ENCODE measurements at places on chromosomes 3 and 15. TPM values are rescaled to one million over a fixed set of nuclear protein-coding genes. Genes with fewer than 3 reads are reported as not detected.

The UBE2E2 gene
- 6.5 TPM for total RNA-seq

The SCN11A gene
- not detected for total RNA-seq

The GABRR3 gene
- not detected for total RNA-seq

The ARL6 gene
- 1.8 TPM for total RNA-seq

The CCDC39 gene
- 0.72 TPM for total RNA-seq

The WDR93 gene
- not detected for total RNA-seq

The UROC1 gene
- total RNA-seq, result not detected

The BFSP2 gene
- total RNA-seq, result not detected

The SMCO1 gene
- total RNA-seq, result not detected

The ECE2 gene
- total RNA-seq, result 2.9 TPM

The CLDN18 gene
- total RNA-seq, result 1.4 TPM

The PIK3CB gene
- 11.6 TPM for total RNA-seq

GRCh38 chr3:10015461-10015904 is 10.8 kb upstream of the FANCD2 start:
- DNase-seq, result peak; percentile 90

GRCh38 chr15:57356636-57357035 is 19.7 kb upstream of the CGNL1 start:
- DNase-seq, result no peak

- peak; percentile 40 for DNase-seq
Measured at GRCh38 chr15:71548401-71548807, 261.9 kb upstream of the NR2E3 start.

DNA sequence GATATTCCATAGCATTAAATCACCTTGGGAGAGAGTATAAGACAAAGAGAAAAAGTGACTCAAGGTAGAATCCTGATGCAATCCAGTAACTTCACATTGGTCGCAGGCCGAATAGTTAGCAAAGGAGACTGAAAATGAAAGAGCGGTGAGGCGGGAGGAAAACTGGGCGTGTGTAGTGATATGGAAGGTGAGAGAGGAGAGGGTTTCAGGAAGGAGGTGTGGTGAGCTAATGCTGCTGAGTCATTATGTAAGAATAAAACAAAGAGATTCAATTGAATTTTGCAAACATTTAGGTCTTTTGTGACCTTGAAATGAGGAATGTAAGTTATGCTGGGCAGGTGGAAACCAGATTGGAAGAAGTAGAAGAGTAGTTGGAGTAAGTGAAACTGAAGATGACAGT is 235.3 kb downstream of the C3orf38 start:
- no peak for DNase-seq

DNA sequence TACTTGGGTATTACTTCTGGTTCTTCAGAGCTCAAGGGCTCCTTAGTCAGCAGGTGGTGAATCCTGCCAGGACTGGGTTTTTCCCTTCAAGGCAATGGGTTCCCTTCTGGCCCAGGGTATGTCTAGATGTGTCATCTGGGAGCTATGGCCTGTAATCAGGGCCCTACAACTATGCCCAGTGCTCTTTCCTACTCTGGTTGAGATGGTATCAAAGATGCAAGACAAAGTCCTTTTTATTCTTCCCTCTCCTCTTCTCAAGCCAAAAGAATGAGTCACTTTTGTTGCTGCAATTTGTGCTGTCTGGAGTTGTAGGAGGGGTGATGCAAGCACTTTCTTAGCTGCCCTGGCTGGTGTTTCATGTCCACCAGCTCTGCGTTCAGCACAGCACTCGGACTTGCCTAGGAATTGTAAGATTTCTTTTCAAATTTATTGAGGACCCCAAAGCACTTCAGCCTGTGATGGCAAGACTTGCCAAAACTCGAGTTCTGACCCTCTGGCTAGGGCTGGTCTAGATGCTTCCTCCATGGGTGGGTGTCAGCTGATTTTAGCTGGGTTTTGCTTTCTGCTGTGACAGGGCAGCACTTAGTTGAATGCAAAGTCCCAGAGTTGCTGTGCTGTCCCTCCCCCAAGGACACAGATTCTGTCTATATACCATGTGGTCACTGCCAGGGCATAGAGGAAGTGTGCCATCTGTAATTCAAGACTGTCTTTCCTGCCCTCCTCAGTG is 129.2 kb upstream of the CBLB start:
- DNase-seq, result no peak

DNA sequence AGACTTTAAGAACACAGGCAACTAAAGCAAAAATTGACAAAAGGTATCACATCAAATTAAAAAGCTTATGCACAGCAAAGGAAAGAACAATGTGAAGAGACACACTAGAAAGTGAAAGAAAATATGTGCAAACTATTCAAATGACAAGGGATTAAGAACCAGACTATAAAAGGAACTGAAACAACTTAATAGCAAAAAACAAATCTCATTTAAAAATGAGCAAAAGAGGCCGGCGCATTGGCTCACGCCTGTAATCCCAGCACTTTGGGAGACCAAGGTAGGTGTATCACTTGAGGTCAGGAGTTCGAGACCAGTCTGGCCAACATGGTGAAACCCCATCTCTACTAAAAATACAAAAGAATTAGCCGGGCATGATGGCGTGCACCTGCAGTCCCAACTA is 14.4 kb downstream of the NGLY1 start:
- no peak for DNase-seq

GRCh38 chr15:31062911-31063310 is 38.6 kb downstream of the TRPM1 start:
- DNase-seq, result no peak

DNA sequence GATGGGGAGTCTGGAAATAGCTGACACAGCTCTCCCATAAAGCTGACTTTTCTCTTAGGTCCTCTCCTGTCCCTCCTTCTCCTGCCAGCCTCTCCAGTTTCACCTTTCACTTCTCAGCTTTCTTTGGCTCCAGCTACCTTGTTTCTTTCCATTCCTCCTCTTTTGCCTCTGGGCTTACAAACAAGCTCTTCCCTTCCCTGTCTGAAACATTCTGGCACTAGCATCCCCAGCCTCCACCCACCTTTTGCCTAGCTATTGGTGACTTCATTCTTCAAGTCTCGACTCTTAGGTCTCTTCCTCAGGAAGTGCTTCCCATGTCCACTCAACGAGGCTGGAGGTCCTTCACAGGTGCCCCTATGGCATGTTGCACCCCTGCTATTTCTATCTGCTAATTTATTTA is 20.5 kb upstream of the AVEN start:
- no peak for DNase-seq

- peak; percentile 78 for DNase-seq
Measured at GRCh38 chr15:64163659-64164362, 989 bp upstream of the PPIB start.

DNA sequence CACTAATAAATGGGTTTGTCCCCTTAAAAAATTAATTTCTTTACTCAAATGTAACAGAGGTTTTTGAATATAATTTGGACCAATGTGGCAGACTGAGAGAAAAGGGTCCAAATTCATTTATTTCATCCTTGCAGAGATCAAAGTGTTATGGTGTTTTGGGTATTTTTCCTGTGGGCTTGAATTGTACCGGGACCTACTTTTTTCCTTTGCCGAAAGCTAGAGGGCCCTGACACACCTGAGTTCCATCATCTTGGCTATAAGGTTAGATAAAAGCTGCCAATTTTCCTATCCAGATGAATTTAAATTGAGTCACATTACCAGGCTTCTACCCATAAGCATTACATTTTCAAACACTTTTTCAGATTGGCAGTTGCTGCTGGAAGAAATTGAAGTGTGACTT is 908 bp downstream of the CCNB2 start:
- no peak for DNase-seq

GRCh38 chr15:77568014-77568972 is 64.4 kb downstream of the LINGO1 start:
- peak; percentile 52 for DNase-seq

DNA sequence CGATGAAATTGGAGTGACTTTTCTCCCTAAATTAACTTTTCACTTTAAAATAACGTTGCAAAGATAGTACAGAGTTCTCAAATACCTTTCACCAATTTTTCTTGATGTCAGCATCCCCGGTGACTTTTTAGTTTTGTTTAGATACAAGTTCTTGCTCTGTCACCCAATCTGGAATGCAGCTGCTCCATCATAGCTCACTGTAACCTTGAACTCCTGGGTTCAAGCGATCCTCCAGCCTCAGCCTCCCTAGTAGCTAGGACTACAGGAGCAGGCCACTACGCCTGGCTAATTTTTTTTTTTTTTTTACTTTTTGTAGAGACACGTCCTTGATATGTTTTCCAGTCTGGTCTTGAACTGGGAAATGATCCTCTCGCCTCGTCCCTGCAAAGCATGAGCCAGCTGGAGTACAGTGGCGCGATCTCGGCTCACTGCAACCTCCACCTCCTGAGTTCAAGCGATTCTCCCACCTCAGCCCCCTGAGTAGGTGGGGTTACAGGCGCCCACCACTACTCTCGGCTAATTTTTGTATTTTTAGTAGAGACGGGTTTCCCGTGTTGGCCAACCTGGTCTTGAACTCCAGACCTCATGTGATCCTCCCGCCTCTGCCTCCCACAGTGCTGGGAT is 747 bp downstream of the NSUN3 start:
- DNase-seq, result peak; percentile 27

- DNase-seq, result peak; percentile 57
Measured at GRCh38 chr3:53166781-53167291, 5.8 kb downstream of the PRKCD start.

- DNase-seq, result no peak
Measured at GRCh38 chr3:113659101-113659541, 37.3 kb downstream of the USF3 start.

DNA sequence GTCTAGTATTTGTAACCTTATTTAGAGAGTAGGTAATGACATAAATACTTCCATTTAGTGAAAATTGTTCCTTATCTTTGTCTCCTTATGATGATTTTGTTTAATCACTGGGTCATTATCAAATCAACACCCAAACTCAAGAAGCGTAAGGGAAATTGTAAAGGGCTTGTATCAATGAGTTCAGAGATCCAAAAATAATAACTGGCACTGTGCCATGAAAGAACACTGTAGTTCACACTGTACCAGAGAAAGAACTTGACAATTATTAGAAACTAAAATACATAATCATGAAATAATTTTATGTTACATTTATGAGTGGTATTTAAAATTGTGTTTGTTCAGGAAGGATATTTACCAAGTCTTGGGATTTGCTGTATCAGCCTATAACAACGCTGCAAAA is 895.4 kb downstream of the FHIT start:
- no peak for DNase-seq

GRCh38 chr3:167110901-167111300 is 269.2 kb downstream of the ZBBX start:
- no peak for DNase-seq

DNA sequence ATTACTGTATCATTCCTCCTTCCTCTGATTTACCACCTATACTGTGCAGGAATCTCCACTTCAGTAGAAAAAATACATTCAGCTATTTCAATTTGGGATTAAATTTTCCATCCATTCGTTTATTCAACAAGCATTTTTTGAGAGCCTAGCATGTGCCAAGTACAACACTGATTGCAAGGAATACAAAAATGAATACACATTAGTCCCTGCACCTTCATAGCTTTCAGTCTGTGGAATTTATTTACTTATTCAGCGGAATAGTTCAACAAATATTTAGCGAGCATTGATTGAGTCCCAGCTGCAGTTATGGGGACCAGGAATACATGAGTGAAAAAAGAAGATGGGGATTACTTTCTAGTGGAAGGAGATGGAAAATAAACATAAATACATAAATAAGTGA is 606.8 kb upstream of the TBL1XR1 start:
- no peak for DNase-seq

DNA sequence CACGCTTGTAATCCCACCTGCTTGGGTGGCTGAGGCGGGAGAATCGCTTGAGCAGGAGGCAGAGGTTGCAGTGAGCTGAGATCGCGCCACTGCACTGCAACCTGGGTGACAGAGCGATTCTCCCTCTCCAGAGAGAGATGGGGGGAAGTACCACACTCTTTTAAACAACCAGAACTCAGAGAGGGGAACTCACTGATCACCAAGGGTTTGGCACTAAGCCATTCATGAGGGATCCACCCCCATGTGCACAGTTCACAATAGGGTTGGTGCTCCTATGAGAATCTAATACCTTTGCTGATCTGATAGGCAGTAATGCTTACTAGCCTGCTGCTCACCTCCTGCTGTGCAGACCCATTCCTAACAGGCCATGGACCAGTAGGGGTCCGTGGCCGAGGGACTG is 51.6 kb downstream of the QTRT2 start:
- DNase-seq, result no peak

DNA sequence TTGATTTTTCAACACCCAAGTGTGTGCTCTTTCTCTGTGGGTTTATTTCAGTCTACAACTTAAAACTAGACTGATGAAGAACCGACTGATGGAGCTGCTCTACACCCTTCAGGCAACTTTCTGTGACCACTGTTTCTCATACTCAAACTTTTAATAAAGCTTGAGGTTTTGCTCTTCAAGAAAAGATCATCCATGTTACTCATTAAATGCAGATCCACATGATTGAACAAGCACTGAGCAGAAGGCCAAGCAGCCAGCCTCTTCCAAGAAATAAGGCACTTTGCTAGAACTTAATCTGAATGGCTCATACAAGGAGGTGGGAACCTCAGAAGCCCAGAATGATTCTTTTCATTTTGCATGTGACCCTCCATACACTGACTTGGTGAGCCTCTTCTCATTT is 8.7 kb downstream of the SLC27A2 start:
- DNase-seq, result no peak

GRCh38 chr15:39100106-39100660 is 480.7 kb upstream of the THBS1 start:
- DNase-seq, result no peak

- DNase-seq, result no peak
Measured at GRCh38 chr3:66396888-66397287, 103.9 kb downstream of the LRIG1 start.

DNA sequence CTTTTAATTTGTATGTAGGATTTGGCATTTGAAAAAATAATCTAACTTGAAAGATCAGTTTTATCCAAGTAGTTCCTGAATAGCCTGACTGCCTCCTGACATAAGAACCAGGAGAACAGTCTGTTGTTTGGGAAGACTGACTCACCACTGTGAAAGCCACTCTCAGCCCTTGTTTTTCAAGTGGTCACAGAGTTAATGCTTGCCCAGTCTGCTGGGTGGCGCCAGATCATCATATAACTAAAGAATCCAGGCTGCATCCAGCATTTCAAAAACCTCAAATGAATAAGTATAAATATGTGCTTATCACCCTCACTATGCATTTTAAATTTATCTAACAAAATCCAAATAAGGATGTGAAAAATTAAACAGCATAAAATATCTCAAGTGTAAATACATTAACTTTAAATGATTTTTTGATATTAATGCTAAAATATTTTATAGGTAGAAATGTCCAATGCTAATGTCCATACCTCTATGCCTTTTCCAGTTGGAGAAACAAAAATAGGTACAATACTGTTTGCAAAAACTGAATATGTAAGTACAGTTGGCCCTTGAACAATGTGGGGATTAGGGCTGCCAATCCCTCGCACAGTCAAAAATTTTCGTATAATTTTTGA is 26.9 kb upstream of the ZBBX start:
- DNase-seq, result peak; percentile 86

DNA sequence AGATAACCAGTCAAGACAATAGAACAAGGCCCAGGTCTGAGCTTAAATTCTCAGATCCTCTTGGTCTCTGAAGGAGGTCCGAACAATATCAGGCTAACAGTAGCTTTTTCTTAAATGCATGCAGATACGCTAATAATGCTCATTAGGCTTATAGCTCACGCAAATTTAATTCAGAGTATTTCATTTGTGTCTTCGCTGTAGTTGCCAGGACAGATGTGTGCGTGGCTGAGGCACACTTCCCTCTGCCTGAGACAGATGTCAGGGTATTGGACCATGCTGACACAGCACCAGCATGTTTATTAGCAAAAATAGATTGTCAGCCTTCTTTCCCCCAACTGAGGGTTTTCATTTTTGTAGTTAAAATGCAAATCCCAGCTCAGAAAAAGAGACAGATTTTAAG is 102.9 kb upstream of the BFSP2 start:
- no peak for DNase-seq
